ENCODE measurements at places on chromosomes 4 and X.

GRCh38 chr4:25096981-25097443 lies 63.2 kb downstream of the SEPSECS start:
- no peak for DNase-seq

DNA sequence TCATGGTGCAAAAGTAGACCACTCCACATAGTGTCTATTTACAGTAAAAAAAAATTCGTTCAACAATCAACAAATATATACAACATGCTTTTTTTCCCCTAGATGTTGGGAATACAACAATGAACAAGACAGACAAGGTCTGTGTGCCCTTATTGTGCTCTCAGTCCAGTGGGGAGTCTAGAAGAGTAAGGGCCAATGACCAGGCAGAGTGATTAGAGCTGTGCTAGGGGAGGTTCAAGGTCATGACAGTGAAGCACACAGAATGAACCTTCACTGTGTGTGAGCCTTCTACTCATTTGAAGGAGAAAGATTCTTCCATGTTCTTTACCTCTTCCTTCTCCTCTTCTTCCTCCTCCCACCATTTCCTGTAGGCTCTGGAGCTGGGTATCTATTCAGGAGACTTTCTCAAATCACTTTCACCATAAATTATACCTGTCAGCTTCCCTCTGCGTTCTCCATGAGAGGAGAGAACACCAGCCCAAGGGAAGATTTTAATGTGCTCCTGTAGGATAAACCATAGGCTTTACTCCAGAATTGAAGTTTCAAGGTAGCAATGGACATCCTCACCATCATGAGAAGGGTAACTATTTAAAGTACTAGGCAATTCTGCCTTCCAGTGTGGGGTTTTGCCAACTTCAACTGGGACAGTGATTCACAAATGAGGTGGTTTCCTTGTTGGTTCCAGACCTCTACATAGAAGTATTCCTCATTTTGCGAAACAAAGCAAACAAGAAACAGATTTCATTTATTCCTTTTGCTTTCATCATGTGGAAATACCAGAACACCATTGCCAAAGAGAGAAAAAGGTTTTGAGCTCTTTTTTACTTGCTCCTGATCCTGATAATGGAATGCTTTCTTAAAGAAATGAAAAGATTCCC lies 246.9 kb upstream of the GPC4 start:
- DNase-seq: peak; percentile 58

- peak; percentile 85 for DNase-seq
Measured at GRCh38 chrX:44828008-44828605, 15.7 kb upstream of the DUSP21 start.

DNA sequence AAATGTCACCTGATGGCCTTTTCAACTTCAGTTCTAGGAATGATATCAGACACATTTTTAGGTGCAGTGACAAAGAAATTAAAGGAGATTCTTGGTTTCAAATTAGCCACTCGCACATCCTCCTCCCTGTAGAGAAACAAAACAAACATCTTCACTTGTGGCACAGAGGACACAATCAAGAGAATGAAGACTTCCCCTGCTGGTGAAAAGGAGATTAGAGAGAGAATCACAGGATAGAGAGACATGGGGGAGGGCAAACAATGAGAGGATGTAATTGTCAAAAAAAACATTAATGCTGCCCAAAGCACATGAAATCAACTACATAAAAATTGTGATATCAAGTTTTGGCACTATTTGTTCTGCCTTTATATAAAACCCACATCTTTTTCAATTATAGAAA lies 34.5 kb downstream of the ACE2 start:
- no peak for DNase-seq

DNA sequence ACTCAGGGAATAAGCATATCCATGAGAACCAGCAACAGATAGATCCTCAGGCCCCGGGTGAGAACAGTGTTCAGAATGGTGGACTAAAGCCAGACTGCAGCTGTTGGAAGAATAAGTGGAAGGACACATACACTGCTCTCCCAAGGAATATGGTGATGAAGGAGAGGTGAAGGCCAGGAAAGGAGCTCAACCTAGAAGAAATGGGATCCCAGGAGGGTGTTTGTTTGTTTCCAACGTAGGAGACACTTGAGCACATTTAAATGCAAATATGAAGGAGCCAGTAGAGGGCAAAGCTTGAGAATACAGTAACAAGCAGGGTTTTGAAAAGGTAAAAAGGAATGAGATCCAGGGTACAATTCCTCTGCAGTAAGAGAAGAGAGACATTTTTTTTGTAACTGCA lies 42.4 kb upstream of the ATOH1 start:
- DNase-seq: no peak

DNA sequence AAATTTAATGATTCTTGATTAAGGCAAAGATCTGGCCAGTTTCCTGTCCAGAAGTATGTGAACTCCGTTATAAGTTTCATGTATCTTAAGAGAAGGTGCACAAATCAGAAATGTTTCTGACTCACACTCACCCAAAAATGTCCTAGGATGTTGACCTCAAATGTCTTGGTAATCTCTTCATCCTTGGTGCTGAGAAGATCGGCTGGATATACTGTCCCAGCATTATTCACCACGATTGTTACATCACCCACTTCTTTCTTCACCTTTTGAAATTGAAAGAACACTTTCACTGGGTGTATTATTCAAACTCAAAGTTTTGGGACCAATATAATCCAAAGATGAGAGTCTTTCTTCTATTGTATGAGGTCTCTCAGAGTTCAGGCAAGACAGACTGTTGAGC lies 5.7 kb downstream of the HSD17B13 start:
- peak; percentile 2 for DNase-seq

DNA sequence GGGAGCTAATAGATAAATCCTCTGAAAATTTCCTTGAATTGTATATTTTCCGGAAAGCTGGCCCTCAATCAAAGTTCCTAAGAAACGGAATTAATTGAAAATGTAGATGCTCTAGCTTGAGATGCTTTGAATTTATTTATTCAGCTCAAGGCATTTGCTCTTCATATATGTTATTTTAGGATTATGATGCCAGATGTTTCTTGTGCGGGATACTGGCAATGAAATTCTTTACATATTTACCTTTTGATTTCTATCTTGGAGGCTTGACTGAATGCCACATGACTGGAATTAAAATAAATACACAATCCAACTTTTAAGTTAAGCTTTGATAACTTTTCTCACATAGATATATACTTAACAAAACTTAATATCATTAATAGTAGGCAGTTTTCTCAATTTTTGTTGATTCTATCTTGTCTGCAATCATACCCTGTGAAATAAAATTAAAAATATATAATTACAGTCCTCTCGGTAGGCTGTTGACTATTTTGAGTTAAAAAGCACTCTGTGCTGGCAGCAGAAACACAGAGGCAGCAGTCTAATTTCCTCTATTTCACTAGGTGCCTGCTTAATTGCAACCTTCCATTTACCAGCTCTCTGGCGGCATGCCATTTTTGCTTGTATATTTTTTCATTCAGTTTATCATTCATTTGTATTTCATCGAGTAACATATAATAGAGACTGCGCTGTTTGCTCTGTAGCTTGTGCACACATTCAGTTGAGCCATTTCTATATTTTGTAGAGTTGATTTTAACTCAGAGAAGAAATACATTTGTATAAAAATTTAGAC lies 991.5 kb downstream of the ADGRL3 start:
- no peak for DNase-seq

DNA sequence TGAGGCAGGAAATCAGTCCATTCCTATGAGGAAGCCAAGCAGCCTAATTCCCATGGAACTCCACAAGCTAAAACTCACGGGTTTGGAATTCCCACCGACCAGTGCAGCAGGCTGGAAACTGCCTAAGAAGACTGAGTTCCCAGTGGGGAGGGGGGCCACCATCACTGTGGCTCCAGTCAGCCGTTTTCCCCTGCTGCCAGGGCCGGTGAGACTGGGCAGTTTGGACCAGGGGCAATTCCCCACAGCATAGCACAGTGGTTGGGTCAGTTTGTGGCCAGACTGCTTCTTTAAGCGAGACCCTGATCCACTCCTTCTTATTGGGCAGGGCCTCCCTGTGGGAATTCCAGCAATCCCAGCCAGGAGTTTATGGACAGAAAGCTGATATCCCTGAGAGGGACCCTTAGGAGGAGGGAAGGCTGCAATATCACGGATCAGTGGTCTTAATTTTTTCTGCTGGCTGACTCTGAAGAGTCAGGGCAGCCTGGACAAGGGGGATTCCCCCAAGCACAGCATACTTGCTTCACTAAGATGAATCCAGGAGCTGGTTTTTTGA lies 20.7 kb downstream of the PAGE5 start:
- DNase-seq: no peak

DNA sequence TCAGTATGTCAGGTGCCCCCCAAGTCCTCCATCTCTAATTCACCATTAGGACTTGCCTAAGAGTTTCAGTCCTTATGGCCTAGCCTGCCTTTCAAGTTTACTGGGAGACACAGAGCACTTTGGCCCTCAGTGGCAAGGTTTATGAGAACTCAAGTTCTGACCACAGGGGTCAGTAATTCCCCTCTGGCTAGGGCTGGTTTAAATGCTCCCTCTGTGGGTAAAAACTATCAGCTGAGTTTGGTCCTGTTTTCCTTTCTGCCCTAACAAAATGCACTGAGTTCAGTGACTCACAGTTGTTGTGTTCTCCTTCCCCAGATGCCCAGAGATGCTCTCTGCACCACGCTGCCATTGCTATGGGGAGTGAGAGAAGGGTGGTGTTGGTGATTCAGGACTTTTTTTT lies 163.2 kb downstream of the RELL1 start:
- no peak for DNase-seq

- DNase-seq: peak; percentile 68
Measured at GRCh38 chr4:177441061-177441802, 1.0 kb downstream of the AGA start.

DNA sequence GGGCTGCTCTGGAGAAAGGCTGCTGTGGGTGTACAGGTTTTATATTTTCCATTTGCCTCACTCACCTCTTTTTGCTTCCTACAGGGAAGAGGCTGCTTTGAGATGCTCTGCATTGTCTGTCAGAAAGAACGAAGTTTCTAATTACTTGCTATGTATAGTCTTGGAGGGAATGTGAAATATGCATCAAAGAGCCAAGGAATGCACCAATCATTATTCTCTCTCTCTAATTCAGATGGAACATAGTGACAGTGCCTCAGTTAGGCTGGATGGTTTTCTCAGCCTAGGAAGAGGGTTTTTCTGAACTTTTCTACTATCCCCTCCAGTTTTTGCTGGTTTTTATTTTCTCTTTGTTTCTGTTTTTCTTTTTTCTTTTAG lies 106.8 kb upstream of the SLC4A4 start:
- peak; percentile 61 for DNase-seq
